ENCODE measurements at places on chromosomes 4 and X.

- DNase-seq: no peak
Observed at GRCh38 chr4:178165251-178165950, 723.2 kb upstream of the AGA start.

DNA sequence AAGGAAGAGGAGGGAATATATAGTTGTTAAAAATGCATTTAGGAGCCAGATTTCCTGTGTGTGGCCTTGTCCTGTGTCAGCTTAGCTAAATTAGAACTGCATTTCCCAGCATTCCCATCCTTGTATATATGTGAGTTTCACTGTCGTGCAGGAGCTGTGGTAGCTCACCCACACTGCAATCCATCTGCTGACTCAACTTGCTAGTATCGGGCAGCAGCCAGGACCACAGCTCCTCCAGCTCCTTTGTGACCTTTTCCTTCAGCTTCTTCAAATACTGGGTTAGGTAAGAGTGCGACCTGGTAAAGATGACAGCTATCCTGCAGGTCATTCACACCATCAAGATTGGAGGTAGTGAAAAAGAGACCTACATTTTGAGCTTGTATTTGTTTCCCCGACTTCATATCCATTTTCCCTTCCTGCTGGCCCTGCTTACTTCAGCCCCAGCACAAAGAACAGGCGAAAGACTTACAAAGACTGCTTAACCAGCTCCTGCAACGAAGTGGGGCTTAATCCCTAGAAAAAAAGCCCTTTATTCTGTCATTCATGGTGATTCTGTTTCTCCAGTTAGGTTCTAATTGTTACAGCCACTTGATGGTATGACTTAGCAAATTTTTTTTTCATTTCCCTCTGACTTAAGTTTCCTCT lies 11.4 kb downstream of the ASIC5 start:
- no peak for DNase-seq

- no peak for DNase-seq
Observed at GRCh38 chr4:175215208-175215607, 297.1 kb downstream of the ADAM29 start.

DNA sequence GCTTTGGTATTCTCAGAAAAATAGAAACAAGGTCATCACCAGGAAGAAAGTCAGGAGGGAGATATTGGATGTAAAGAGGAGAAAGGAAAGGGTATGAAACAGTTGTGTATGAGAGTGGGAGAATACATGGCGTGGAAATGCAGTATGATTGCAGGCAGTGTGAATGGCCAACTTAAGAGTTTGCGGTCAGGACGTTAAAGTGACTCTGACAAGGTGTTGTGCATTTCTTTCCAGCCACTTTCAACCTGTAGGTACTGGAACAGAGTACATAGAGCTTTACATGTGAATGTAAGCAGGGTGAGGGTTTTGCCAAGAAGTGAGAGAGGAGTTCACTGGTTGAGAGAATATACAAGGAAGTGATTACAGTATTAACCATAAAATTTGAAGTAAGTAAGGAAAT lies 15.7 kb downstream of the ATP10D start:
- no peak for DNase-seq

DNA sequence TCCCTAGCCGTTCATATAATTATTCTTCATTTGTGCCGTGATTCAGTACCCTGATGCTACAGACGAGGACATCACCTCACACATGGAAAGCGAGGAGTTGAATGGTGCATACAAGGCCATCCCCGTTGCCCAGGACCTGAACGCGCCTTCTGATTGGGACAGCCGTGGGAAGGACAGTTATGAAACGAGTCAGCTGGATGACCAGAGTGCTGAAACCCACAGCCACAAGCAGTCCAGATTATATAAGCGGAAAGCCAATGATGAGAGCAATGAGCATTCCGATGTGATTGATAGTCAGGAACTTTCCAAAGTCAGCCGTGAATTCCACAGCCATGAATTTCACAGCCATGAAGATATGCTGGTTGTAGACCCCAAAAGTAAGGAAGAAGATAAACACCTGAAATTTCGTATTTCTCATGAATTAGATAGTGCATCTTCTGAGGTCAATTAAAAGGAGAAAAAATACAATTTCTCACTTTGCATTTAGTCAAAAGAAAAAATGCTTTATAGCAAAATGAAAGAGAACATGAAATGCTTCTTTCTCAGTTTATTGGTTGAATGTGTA lies 7.0 kb downstream of the SPP1 start:
- no peak for DNase-seq

DNA sequence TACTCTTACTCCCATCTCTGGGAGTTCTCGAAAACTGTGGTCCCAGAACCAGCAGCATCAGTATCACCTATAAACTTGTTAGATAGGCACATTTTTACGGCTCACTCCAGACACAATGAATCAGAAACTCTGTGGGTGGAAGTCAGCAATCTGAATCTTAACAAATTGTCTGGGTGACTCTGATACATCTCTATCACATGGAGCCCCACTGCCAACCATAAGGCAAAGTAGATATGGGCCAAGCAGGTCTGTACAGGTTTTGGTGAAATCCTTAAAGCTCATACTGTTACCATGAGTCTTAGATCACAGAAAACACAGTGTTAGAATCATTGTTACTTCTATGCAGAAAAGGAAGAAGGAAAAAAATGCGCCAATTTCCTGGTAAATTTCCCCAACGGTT lies 122.5 kb upstream of the HCCS start:
- no peak for DNase-seq

GRCh38 chr4:151678048-151678872 lies 82.5 kb downstream of the GATB start:
- DNase-seq: no peak

GRCh38 chrX:2680486-2681348 lies 10.4 kb upstream of the CD99 start:
- no peak for DNase-seq

GRCh38 chr4:165663411-165663810 lies 209.6 kb upstream of the TLL1 start:
- no peak for DNase-seq

- DNase-seq: no peak
Observed at GRCh38 chrX:96436105-96436504, 248.5 kb upstream of the DIAPH2 start.

DNA sequence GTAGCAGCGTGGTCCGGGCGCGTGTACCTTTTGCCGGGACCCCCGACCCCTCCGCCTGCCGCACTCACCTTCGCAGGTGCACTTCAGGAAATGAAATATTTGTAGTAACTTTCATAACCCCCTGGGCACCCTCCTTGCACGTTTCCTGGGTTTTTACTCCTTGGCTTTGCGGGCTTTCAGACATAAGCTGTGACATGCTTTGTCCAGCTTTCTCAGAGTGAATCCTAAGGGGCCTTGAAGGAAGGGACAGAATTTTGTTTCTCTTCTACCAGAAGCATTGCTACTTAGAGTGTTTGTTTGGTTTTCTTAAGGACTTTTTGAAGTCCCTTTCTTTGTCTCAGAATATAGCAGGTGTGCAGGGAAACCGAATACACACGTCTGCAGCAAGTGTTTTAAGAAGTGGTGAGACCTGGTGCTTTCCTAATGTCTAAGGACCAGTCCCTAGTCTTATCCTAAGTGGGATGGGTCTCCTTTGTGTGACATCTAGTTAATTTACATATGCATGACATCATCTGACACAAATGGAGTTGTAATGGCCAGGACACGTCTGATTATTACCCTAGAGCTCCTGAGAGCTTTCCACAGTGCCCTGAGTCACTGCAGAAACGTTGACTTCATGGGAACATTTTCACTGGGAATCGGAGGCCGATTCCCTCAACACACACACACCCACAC lies 1.3 kb downstream of the FAM149A start:
- DNase-seq: no peak

DNA sequence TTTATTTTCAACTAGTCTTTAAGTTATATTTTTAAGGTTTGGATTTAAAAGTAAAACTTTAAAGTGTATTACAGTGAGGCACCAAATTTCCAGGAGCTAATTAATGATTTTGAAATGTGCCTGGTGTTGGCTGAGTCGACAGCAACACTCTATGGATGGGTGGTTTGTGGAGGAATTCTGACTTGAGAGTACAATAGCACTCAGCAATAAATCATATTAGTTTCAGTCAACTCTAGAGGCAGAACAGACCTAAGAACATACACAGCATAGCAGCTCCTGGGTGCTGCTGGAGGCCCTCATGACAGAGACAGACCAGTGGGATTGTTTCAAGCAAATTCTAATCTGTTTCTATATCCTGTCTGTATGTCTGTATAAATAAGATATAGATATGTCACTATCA lies 673.4 kb downstream of the TRIML1 start:
- DNase-seq: no peak

GRCh38 chr4:15158406-15159091 lies 156.3 kb downstream of the CPEB2 start:
- DNase-seq: no peak

GRCh38 chr4:62407534-62407933 lies 1207.4 kb downstream of the ADGRL3 start:
- DNase-seq: no peak

GRCh38 chr4:183356173-183356830 lies 34.1 kb upstream of the CLDN24 start:
- no peak for DNase-seq

DNA sequence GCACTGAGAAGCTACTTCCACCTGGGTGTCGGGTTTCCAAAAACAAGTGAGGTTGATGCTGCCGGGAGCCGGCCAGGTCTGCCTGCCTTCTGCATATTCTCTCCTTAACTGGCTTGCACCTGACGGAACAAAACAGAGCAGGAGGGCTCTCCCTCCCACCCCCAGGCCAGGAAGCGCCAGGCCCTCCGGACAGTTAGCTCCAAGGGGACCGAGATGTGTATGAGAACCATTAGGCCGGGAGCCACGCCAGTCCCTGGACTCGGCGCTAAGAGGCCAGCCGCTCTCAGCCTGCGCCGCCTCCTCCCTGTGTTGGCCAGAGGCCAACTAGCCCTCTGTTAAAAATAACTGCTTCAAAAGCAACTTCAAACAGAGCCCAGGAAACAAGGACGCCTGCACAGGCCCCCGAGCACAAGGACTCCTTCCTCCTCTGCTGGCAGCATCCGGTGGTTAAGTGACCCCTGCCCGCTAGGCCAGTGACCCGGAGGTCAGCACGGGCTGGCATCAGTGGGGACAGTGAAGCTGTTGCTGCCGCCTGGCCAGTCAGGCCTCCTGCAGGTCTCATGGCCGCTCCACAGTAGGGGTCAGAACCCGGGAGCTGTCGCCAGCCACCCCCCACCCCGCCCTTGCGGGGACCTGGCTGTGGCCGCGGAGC lies 107.9 kb downstream of the ABLIM2 start:
- no peak for DNase-seq

GRCh38 chr4:137861682-137862081 lies 329.4 kb upstream of the PCDH18 start:
- DNase-seq: no peak

- no peak for DNase-seq
Observed at GRCh38 chr4:112847045-112847444, 202.4 kb upstream of the ANK2 start.

- DNase-seq: no peak
Observed at GRCh38 chrX:109943740-109944092, 59.2 kb upstream of the TMEM164 start.

DNA sequence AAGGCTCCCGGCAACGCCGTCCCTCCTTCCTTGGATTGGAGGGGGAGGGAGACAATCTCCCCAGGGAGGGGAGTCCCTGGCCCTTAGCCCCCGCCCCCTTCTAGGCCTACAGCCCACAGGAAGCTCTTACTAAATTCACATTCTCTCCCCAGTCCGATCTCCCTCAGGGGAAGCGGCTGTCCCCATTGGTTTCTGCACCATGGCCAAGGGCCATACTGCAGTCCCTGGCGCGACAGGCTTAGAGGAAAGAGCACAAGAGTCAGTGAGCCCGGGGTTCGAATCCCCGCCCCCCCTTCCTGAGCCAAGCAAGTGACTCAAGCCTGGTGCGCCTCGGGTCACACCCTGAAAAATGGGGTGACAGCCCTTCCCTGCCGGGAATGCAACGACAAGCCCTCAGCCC lies 1.1 kb downstream of the ABLIM2 start:
- no peak for DNase-seq

DNA sequence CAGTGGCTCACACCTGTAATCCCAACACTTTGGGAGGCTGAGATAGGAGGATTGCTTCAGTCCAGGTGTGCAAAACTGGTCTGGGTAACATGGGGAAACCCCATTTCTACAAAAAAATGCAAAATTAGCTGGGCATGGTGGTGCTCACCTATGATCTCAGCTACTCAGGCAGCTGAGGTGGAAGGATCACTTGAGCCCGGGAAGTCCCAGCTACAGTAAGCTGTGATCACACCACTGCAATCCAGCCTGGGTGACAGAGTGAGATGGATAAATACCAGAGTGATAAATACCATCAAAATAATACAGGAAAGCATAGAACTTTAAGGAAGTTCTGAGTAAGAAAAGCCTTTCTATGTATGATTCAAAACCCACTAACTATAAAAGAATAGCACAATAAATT lies 52.8 kb downstream of the LRBA start:
- no peak for DNase-seq

DNA sequence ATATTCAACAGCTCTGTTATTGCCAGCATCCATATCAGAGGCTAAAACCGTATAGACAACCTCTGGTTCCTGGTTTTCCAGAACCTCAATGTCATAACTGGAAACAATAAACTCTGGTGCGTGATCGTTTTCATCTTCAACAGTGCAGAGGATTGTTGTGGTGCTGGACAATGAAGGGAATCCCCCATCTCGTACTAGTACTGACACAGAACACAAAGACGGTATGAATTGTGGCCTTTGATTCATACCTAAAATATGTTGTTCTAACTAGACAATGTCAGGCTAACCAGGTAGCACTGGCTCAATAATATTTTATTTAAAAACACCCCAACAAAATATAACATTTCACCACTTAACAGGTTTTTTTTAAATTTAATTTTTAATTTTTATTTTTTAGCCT lies 186.9 kb downstream of the DCHS2 start:
- DNase-seq: no peak

- no peak for DNase-seq
Observed at GRCh38 chr4:89835413-89835812, 1.5 kb downstream of the SNCA start.

DNA sequence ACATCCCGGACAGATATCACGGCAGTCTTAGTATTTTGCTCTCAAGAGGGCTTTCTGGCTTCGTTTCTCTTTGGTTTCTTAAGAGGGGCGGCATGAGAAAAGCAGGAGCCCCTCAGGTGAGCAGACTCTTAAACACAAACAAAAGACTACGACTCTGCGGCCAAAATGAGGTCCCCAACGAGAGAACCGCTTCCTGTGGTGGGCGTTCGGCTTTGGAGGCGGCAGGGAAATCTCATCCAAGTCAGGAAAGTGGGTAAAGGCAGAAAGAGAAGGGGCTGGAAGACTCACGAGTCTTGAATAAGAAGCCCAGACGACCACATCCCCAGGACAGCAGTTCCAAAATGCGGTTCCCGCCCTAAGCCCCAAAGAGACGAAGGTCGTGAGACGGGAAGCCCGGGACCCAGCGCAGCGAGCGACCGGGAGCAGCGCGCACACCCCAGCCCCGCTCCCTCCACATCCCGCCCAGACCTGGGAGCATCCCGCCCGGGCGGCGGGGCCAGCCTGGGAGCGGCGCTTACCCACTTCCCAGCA lies 409 bp downstream of the UGDH start:
- DNase-seq: no peak

GRCh38 chr4:89904524-89904923 lies 9.9 kb downstream of the MMRN1 start:
- no peak for DNase-seq
